ENCODE measurements at places on chromosomes 4 and X.

GRCh38 chr4:20096911-20097310, 154.8 kb upstream of the SLIT2 start:
- H3K36me3 ChIP-seq, result no peaks in the 10 kb centered on the region
- H3K27me3 ChIP-seq, result no peaks in the 10 kb centered on the region
- no peak overlapping the region for H3K27ac ChIP-seq
- DNase-seq, result no peak
- H3K4me1 ChIP-seq, result no peaks in the 10 kb centered on the region

- peaks cover 2% of the 10 kb centered on the region for H3K27me3 ChIP-seq
- no peaks in the 10 kb centered on the region for H3K4me1 ChIP-seq
- no peaks in the 10 kb centered on the region for H3K36me3 ChIP-seq
- DNase-seq, result peak; percentile 5
Measured at GRCh38 chrX:32155044-32155638, 1056.2 kb downstream of the DMD start.

GRCh38 chrX:134443461-134443860, 16.5 kb upstream of the HPRT1 start:
- H3K36me3 ChIP-seq, result no peaks in the 10 kb centered on the region
- H3K4me3 ChIP-seq, result no peak overlapping the region
- H3K27ac ChIP-seq, result no peak overlapping the region
- H3K4me1 ChIP-seq, result no peaks in the 10 kb centered on the region
- no peak for DNase-seq

- no peaks in the 10 kb centered on the region for H3K4me1 ChIP-seq
- H3K4me3 ChIP-seq, result no peak overlapping the region
- H3K27ac ChIP-seq, result no peak overlapping the region
- H3K27me3 ChIP-seq, result no peaks in the 10 kb centered on the region
Measured at GRCh38 chr4:94603170-94603747, 151.5 kb downstream of the PDLIM5 start.

DNA sequence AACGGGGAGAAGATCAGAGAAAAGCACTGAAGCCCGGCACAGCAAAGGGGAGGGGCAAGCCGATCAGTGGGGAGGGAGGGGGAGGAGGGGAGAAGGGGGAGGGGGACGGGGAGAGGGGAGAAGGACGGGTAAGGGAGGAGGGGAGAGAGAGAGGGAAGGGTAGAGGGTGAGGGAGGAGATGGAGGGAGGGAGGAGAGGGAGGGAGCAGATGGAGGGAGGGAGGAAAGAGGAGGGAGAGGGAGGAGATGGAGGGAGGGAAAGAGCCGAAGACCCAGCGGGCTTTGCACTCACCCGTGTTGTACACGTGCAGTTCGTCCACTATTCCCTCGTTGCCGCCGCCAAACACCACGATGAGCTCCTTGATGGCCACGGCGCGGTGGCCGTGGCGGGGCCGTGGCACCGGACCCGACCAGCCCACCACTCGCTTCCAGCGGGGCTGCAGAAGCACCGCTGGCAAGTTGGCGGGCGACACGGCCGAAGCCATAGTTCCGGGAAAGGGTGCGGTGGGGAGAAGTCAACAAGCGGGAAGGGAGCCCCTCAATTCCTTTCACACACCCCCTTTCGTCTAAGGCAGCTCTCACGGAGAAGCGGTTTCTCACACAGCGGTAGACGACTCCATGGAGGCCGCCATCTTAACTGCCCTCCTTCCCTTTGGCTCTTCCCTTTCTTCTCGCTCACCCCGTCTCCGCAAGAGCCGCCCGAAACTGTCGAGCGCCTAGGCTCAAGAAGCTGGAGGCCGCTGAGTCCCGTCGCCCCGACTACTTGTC, 1.1 kb downstream of the HCFC1 start:
- peaks cover 11% of the 10 kb centered on the region for H3K36me3 ChIP-seq
- peaks cover 26% of the 10 kb centered on the region for H3K27me3 ChIP-seq
- peak overlapping the region; percentile 100 for H3K27ac ChIP-seq
- DNase-seq, result peak; percentile 91
- peaks cover 60% of the 10 kb centered on the region for H3K4me1 ChIP-seq
- H3K4me3 ChIP-seq, result peak overlapping the region; percentile 96

GRCh38 chrX:69133921-69134542, 31.2 kb downstream of the PJA1 start:
- H3K27ac ChIP-seq, result no peak overlapping the region
- no peaks in the 10 kb centered on the region for H3K36me3 ChIP-seq
- peak; percentile 67 for DNase-seq
- H3K4me3 ChIP-seq, result no peak overlapping the region
- H3K4me1 ChIP-seq, result peaks cover 39% of the 10 kb centered on the region

- H3K36me3 ChIP-seq, result no peaks in the 10 kb centered on the region
- DNase-seq, result no peak
- no peak overlapping the region for H3K27ac ChIP-seq
Measured at GRCh38 chr4:48665555-48666186, 114.4 kb downstream of the FRYL start.

- H3K36me3 ChIP-seq, result peaks cover 17% of the 10 kb centered on the region
- no peak for DNase-seq
- H3K27ac ChIP-seq, result no peak overlapping the region
- no peak overlapping the region for H3K4me3 ChIP-seq
- H3K27me3 ChIP-seq, result no peaks in the 10 kb centered on the region
Measured at GRCh38 chr4:152976212-152976761, 40.2 kb downstream of the FHDC1 start.

- H3K4me3 ChIP-seq, result no peak overlapping the region
- no peak for DNase-seq
- no peaks in the 10 kb centered on the region for H3K36me3 ChIP-seq
- H3K4me1 ChIP-seq, result peaks cover 6% of the 10 kb centered on the region
Measured at GRCh38 chr4:145498430-145498829, 16.8 kb downstream of the SMAD1 start.

DNA sequence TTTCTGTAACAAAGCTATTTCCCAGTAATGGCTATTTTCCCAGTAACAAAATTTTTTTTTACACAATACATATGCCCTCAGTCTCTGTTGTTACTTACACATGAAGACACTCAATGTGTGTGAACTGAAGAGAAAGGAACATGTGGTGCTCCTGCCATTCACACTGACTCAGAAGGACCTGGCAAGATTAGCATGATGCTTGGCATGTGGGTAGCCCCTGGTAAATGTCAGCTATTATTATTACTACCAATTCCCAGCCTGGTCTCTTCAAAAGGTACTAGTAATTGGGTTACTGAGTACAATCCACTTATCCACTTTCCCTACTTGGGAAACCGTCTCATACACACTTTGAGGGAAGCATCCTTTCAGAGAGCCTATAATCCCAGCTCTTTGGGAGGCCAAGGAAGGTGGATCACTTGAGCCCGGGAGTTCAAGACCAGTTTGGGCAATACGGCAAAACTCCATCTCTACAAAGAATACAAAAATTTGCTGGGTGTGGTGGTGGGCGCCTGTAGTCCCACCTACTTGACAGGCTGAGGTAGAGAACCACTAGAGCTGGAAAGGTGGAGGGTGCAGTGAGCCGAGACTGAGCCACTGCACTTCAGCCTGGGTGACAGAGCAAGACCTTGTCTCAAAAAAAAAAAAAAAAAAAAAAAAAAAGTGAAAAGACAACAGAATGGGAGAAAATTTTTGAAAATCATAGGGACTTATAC, 14.6 kb downstream of the RBBP7 start:
- no peaks in the 10 kb centered on the region for H3K4me1 ChIP-seq
- peaks cover 53% of the 10 kb centered on the region for H3K27me3 ChIP-seq
- H3K4me3 ChIP-seq, result no peak overlapping the region
- DNase-seq, result no peak
- H3K36me3 ChIP-seq, result peaks cover 31% of the 10 kb centered on the region

GRCh38 chr4:113628711-113629110, 132.8 kb downstream of the CAMK2D start:
- no peaks in the 10 kb centered on the region for H3K36me3 ChIP-seq
- H3K4me1 ChIP-seq, result no peaks in the 10 kb centered on the region
- no peak for DNase-seq
- H3K27ac ChIP-seq, result no peak overlapping the region

DNA sequence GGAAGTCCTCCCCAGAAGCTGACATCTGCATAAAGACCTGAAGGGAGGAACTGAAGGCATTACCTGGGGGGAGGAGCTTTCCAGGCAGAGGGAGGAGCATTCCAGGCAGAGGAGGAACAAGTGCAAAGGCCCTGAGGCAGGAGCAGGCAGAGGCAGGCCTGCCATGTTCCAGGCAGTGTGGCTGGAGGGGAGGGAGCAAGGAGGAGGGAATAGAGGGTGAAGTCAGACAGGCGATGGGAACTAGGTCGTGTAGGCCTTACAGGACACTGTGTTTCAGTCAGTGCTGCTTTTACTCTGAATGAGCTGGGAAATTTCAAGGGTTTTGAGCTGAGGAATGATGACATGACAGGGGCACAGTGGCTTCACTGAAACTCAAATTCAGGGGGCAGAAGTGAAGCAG, 292.7 kb downstream of the BCOR start:
- H3K27ac ChIP-seq, result no peak overlapping the region
- H3K4me3 ChIP-seq, result no peak overlapping the region
- H3K4me1 ChIP-seq, result peaks cover 12% of the 10 kb centered on the region
- peaks cover 38% of the 10 kb centered on the region for H3K27me3 ChIP-seq
- H3K36me3 ChIP-seq, result no peaks in the 10 kb centered on the region
- DNase-seq, result no peak

- no peaks in the 10 kb centered on the region for H3K4me1 ChIP-seq
- no peak overlapping the region for H3K4me3 ChIP-seq
- no peaks in the 10 kb centered on the region for H3K27me3 ChIP-seq
- H3K27ac ChIP-seq, result no peak overlapping the region
Measured at GRCh38 chr4:55014876-55015275, 110.5 kb downstream of the KDR start.

DNA sequence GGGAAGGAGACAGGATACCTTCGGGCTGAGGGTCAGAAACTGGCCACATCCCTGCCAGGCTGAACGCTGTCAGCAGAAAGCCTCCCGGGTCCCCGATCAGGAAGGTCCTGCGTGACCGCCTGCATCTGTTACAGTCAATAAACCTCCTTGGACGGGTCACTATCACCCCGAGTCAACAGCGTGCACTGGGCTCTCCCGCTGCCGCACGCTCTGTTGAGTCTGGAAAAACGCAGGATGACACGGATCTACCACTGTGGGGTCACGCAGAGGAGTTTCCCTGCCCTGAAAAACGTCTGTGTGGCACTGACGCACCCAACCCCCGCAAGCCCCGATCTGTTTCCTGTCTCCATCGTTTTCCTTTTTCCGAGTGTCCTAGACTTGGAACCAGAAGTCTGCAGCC, 12.1 kb downstream of the PPP2R3B start:
- no peaks in the 10 kb centered on the region for H3K36me3 ChIP-seq
- H3K4me1 ChIP-seq, result peaks cover 32% of the 10 kb centered on the region

DNA sequence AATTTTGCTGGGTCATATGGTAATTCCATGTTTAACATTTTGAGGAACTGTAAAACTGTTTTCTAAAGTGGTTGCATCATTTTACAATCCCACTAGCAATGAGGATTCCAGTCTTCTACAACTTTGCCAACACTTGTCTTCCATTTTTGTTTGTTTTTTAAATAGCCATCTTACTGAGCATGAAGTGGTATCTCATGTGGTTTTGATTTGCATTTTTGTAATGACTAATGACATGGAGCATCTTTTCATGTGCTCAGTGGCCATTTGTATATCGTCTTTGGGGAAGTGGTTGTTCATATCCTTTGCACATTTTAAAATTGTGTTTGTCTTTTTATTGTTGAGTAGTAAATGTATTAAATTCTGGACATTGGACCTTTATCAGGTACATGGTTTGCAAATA, 94.7 kb downstream of the TMEM131L start:
- H3K27me3 ChIP-seq, result no peaks in the 10 kb centered on the region
- DNase-seq, result no peak
- peaks cover 29% of the 10 kb centered on the region for H3K36me3 ChIP-seq

- H3K4me3 ChIP-seq, result no peak overlapping the region
- H3K27ac ChIP-seq, result no peak overlapping the region
- no peaks in the 10 kb centered on the region for H3K27me3 ChIP-seq
- no peak for DNase-seq
- H3K36me3 ChIP-seq, result peaks cover 3% of the 10 kb centered on the region
Measured at GRCh38 chr4:7710576-7711306, 228.9 kb downstream of the AFAP1 start.

- no peak overlapping the region for H3K4me3 ChIP-seq
- no peaks in the 10 kb centered on the region for H3K27me3 ChIP-seq
- DNase-seq, result no peak
- H3K27ac ChIP-seq, result no peak overlapping the region
Measured at GRCh38 chrX:111129921-111130320, 33.9 kb downstream of the PAK3 start.

- DNase-seq, result peak; percentile 32
- H3K4me3 ChIP-seq, result no peak overlapping the region
- no peaks in the 10 kb centered on the region for H3K36me3 ChIP-seq
- H3K4me1 ChIP-seq, result no peaks in the 10 kb centered on the region
Measured at GRCh38 chrX:107894038-107894437, 68.4 kb downstream of the MID2 start.

DNA sequence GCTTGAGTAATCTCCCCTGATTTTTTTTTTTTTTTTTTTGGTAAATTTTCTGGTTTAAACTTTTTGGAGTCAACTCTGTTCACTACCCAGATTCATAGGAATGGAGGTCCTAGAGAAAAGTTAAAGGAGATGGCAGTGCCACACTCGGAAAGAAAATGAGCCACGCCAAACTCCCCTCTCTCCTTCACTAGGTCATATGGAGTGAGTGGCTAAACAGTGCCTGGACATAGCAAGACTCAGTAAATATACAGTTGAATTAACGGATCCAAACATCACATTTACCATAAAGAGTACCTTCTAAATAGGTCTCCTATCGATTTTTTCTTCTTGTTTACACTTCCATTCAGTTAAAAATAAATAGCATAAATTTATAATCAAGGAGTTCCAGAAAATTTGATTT, 13.6 kb upstream of the AMTN start:
- no peak for DNase-seq
- H3K36me3 ChIP-seq, result no peaks in the 10 kb centered on the region
- no peaks in the 10 kb centered on the region for H3K4me1 ChIP-seq

- H3K36me3 ChIP-seq, result no peaks in the 10 kb centered on the region
- H3K4me1 ChIP-seq, result peaks cover 6% of the 10 kb centered on the region
Measured at GRCh38 chr4:99679204-99679603, 21.6 kb upstream of the C4orf54 start.

DNA sequence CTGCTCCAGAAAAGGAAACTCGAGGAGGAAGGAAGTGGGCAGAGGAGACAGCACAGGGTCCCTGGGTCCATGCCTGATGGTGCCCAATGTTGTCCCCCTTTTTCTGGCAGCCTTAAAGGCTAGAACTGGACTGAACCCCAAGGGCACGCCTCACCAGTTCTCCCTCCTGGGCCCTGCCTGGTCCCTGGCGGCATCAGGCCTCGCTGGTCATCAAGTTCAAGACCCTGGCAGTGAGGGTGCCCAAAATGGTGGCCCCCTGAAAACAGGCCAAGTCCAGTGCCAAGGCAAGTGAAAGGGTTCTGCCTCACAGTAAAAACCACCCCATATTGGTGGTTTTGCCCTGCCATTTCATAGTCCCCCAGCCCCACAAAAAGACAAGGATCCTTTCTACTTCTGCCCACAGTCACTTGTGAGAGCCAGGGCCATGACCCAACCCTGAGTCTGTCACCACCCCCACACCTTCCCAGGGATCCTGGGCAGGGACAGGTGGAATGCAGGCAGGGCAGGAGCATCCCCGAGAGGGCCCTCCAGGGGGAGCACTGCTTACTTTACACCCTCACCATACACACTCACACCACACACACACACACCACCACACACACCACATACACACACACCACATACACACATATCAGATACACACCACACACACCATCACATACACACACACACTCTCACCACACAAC, 107.6 kb downstream of the DCTD start:
- H3K4me3 ChIP-seq, result no peak overlapping the region
- no peak for DNase-seq
- H3K4me1 ChIP-seq, result peaks cover 8% of the 10 kb centered on the region
- peaks cover 6% of the 10 kb centered on the region for H3K27me3 ChIP-seq
- no peaks in the 10 kb centered on the region for H3K36me3 ChIP-seq

Data from muscle of leg (tissue), 16 donors.